ENCODE measurements at places on chromosomes 2 and 18. TPM values are rescaled to one million over a fixed set of nuclear protein-coding genes. Genes with fewer than 3 reads are reported as not detected.

Gene SERPINB4
- 2.3 TPM for polyA plus RNA-seq

Gene LRRC30
- not detected for polyA plus RNA-seq

Gene TRIB2
- 34.9 TPM for polyA plus RNA-seq

Gene MLPH
- 14.7 TPM for polyA plus RNA-seq

Gene B3GNT7
- polyA plus RNA-seq: 47.1 TPM

Gene STK36
- polyA plus RNA-seq: 17.2 TPM

Gene DIS3L2
- 15.2 TPM for polyA plus RNA-seq

Gene DNER
- 4.7 TPM for polyA plus RNA-seq

Gene CXCR4
- polyA plus RNA-seq: 2.5 TPM

Gene ADCYAP1
- polyA plus RNA-seq: not detected

Gene MRPL33
- polyA plus RNA-seq: 310 TPM

Gene NUP35
- polyA plus RNA-seq: 49.9 TPM

Gene GAD1
- polyA plus RNA-seq: not detected

Gene SLC25A52
- not detected for polyA plus RNA-seq

Gene EPB41L5
- 15.5 TPM for polyA plus RNA-seq

Gene NT5C1B
- polyA plus RNA-seq: not detected

Gene THSD7B
- 0.97 TPM for polyA plus RNA-seq

Gene GAL3ST2
- polyA plus RNA-seq: not detected

Gene ANKRD30B
- not detected for polyA plus RNA-seq

Gene CDKL4
- not detected for polyA plus RNA-seq

Gene LIMS3
- polyA plus RNA-seq: 0.87 TPM

Gene EPAS1
- 0.52 TPM for polyA plus RNA-seq

Gene ANO7
- 4.0 TPM for polyA plus RNA-seq

Gene TIGD1
- polyA plus RNA-seq: 9.3 TPM

Gene NAT8
- polyA plus RNA-seq: not detected

Gene SDC1
- polyA plus RNA-seq: 16.6 TPM

Gene IL36B
- not detected for polyA plus RNA-seq

Data from GM23338 (cell line).